Body of pancreas (tissue), 4 donors: ENCODE measurements at places on chromosomes 3 and 15. TPM values are rescaled to one million over a fixed set of nuclear protein-coding genes. Genes with fewer than 3 reads are reported as not detected.

Gene MEIS2
- 11.9 TPM for total RNA-seq

- no peaks in the 10 kb centered on the region for H3K36me3 ChIP-seq
- no peak overlapping the region for H3K27ac ChIP-seq
- no peak overlapping the region for H3K4me3 ChIP-seq
- no peaks in the 10 kb centered on the region for H3K27me3 ChIP-seq
- H3K4me1 ChIP-seq: no peaks in the 10 kb centered on the region
Measured at GRCh38 chr3:30344288-30344687, 262.1 kb upstream of the TGFBR2 start.

- H3K27ac ChIP-seq: no peak overlapping the region
- no peaks in the 10 kb centered on the region for H3K27me3 ChIP-seq
- no peak overlapping the region for H3K4me3 ChIP-seq
- DNase-seq: no peak
- H3K36me3 ChIP-seq: no peaks in the 10 kb centered on the region
- peaks cover 13% of the 10 kb centered on the region for H3K4me1 ChIP-seq
Measured at GRCh38 chr15:80154336-80154735, 1.5 kb downstream of the FAH start.

GRCh38 chr3:21826416-21826815 is 75.4 kb upstream of the ZNF385D start:
- no peaks in the 10 kb centered on the region for H3K4me1 ChIP-seq
- no peaks in the 10 kb centered on the region for H3K27me3 ChIP-seq
- no peak overlapping the region for H3K27ac ChIP-seq
- DNase-seq: no peak

- no peaks in the 10 kb centered on the region for H3K36me3 ChIP-seq
- H3K4me1 ChIP-seq: no peaks in the 10 kb centered on the region
- H3K27ac ChIP-seq: no peak overlapping the region
- H3K27me3 ChIP-seq: no peaks in the 10 kb centered on the region
- no peak overlapping the region for H3K4me3 ChIP-seq
Measured at GRCh38 chr15:37793851-37794250, 140.6 kb upstream of the TMCO5A start.
